Astrocyte of the spinal cord (primary cell): ENCODE measurements at places on chromosomes 12 and 14.

- no peak for DNase-seq
Measured at GRCh38 chr12:75798136-75798926, 233.2 kb downstream of the PHLDA1 start.

DNA sequence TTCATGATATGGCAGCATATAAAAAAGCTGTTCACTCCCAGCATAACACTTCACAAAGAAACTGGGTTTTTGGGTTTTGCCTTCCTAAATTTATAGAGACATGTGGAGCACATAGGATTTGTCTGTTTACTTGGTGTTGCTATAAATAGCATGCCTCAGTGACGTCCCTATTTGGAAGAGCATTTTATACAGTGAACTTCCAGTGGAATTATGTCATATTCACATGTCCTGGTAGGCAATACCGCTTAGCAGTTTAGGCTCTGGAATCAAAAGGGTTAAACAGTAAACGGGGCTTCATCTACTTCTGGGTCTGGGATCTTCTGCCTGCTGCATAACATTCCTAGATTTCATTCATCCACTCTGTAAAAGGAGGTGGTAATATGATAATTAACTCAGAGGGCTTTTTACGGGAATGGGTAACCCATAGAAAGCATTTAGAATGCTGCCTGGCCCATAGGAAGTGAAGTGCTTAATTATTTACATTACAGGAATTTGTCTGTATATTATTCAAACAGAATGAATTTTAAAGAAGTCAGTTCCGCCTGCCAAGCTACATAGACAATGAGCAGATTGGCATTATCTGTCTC, 396.1 kb downstream of the TMTC2 start:
- DNase-seq: no peak

DNA sequence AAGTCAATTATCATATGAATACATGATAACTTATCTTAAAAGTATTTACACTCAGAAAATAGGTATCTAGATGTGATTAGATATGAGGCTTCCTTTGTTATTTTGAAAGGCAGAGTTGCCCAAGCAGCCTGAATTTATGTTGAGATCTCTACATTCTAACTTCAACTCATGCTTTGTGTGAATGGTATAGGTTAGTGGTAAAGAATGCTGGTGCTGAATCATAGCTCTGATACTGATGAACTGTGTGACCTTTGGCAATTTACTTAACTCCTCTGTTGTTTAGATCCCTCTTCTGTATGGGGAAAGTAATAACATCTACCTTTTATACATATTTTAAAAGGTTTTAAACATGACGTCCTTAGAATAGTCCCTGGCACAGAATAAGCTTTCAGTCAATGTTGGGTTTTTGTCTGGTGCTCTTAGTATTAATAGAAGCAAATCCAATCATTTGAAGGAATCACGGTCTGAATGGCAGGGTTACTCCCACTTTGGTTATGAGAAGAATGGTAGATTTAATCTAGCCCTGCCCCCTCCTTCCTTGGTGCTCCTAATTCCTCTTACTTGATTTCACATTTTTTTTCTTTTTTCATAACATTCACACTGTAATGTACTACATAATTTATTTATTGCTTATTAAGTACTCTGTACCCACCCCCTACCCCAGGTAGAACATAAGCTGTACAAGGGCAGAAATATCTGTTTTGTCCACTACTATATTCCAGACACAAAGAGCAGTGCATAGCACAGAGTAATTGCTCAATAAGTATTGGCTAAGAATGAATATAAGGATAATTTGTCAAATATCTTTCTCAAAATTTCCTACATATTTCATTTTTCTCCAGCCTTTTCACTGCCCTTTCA, 203.3 kb upstream of the KRR1 start:
- DNase-seq: no peak

- DNase-seq: peak; percentile 36
Measured at GRCh38 chr12:118060301-118061010, 523 bp downstream of the WSB2 start.

GRCh38 chr14:100048786-100049185, 16.4 kb upstream of the EVL start:
- no peak for DNase-seq

DNA sequence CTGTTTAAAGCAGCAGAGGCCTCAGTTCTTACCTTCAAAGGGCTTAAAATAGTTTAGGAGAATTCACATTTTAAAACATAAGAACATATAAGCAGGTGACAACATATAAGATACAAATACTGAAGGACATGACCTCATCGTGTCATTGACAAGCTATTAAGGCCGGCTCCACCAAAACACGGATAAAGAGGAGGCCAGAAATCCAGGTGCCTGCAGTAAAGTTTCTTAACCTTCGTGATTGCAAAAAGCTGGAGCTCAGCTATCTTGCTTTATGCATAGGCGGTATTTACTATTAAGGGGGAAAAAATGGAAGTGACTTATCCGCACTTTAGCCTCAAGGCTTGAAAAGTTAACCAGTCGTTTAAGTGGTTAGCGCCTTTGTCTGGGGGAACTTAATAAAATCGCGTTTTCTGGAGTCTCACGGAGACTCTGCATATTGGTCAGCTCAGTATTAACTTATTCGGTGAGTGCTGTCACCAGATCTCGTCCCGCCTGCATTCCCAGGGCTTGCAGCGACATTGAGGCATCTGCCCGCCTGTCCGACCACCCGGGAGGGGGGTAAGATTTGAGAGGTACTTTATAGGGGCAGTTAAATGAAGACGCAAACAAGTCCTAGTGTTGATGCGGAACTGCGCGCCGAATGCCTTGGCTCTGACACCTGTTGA, 1.1 kb upstream of the SP1 start:
- no peak for DNase-seq

GRCh38 chr12:80625051-80625450, 82.4 kb upstream of the MYF6 start:
- DNase-seq: peak; percentile 5

GRCh38 chr14:24146453-24146977, at the start of gene PSME2:
TSS of gene PSME2 (minus strand) at chr14:24146610. CDS start at chr14:24146581, 29 bp downstream.
- peak; percentile 99 for DNase-seq

- DNase-seq: no peak
Measured at GRCh38 chr12:79871621-79872020, 63.3 kb downstream of the PPP1R12A start.

DNA sequence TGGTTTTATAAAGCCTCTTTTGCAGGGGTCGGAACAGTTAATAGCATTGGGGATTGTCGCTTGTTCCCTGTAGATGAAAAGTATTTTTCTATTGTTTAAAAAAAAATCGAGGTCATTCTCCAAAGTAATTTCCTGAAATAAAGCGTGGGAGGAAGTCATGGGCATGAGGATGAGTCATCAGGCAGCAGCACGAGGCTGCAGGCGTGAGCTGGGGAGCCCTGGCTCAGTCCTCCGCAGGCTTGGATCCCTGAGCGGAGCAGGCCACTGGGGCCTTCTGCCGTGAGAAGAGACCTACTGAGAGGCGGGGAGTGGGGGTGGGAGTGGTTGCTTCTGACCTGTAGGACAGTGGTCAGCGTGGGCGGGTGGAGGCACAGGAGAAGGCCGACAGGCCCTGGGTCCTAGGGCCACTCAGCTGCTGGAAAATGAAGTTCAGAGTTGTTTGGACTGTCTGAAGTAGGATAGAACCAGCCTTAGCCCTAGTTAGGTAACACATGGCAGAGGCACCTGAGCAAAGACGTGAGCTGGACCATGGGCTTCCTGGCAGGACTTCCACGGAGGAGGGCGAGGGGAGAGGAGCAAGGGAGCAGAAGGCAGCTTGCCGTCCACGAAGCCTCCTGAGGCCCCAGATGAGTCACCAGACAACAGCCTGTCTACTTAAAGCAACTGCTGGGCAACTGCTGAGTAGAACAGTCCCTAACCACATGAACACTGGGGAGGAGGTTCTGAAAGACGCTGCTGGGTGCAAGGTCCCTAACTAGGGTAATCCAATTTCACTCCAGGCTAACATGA, 21.1 kb upstream of the LGALS3 start:
- peak; percentile 97 for DNase-seq

GRCh38 chr12:6092784-6093722, 31.4 kb downstream of the VWF start:
- peak; percentile 91 for DNase-seq

DNA sequence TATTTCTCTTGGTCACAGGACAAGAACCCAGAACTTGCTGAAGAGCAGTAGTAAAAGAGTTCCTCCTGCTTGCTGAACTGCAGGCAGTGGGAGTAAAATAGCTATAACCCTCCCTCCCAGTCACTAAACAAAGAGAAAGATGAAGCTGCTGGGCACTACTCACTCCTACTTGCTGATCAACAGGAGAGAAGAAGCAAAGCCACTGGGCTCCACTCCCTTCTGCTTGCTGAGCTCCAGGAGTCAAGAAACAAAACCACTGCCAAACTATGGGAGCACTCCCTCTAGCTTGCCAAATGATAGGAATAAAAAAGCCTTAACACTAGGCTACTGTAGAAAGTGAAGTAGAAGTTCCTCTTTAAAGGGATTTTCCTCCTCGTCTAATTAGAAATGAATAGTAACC, 155.3 kb downstream of the RASSF9 start:
- DNase-seq: no peak

DNA sequence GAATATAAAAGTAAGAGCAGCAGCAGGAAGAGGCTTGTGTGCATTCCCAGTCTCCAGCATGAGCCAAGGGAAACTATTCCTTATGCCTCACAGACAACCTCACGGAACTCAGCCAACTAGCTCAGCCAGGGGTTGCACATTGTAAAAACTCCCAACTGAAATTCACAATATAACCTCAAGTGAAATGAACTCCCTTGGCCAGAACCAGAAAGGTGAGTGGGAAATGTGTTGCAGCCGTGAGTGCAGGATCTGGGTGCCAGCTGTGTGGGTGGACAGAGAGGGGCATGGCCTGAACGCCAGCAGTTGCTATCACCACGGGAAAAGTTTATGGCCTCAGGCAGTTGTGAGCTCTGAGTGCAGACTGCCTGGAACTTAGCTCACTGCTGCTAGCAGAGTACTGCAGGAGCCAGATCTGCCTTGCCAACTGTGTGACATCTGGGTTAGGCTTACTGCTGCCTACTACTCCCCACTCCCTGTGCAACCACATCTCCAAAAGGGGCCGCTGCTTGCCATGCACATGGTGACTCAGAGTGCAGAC, 2.3 kb upstream of the CLEC1A start:
- DNase-seq: peak; percentile 44

GRCh38 chr12:132398386-132398991, 69.1 kb upstream of the GALNT9 start:
- DNase-seq: no peak

- no peak for DNase-seq
Measured at GRCh38 chr12:14643251-14643650, 53.1 kb downstream of the GUCY2C start.

DNA sequence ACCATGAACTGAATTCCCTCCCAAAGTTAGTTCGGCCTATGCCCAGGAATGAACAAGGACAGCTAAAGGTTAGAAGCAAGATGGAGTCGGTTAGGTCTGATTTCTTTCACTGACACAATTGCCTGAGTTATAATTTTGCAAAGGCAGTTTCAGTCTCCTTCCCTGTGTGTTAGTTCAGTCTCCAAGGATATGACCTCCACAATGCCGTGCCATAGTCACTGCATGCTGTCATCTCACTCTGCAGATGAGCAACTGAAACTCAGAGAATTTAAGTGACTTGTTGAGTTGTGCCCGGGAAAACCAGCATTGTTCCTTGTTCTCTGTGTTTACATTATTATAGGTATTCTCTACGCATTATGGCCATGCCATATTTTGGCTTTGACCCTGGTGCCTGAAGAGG, 10.1 kb upstream of the SERPINA1 start:
- DNase-seq: no peak

GRCh38 chr14:92603309-92604242, 90.0 kb downstream of the RIN3 start:
- DNase-seq: peak; percentile 93

DNA sequence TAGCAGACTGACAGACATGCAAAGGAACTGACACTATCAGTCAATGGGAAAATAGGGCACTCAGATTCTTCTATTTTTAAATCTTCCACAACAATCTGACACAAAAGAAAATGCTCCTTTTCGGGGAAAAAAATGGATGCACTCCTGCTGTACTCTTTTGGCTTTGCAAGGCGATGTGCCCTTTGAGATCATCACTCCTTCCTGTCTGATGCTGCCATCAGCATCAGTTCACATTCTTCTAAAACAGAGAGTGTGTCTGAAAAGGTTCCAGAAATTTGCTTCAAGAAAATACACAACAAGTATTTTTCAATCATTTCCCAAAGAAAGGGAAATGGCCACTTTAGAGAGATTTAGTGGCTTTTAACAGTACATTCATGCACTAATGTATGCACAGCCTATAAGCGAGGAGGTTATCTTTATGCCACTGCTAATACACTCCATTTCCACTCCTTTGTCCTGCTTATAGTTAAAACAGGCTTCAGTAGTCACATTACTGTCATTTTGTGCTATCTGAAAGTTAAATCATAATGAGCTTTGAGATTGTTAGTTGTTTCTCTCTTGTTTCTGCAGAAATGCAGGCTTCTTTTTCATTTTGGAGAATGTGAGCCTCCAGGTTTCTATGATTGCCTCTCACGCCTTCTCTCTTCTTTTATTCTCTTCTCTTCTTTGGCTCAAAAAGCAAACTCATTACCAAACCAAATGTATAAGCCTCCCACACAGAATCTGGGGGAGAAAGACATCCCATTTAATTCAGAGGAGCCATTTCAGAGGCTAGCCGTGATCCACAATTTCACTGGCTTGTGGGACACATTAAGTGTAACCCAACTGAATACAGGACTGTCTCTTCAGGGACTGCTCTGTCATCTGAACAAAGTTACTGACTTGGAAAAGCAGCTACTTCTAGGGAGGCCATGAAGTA, 110.9 kb upstream of the CCDC196 start:
- no peak for DNase-seq

DNA sequence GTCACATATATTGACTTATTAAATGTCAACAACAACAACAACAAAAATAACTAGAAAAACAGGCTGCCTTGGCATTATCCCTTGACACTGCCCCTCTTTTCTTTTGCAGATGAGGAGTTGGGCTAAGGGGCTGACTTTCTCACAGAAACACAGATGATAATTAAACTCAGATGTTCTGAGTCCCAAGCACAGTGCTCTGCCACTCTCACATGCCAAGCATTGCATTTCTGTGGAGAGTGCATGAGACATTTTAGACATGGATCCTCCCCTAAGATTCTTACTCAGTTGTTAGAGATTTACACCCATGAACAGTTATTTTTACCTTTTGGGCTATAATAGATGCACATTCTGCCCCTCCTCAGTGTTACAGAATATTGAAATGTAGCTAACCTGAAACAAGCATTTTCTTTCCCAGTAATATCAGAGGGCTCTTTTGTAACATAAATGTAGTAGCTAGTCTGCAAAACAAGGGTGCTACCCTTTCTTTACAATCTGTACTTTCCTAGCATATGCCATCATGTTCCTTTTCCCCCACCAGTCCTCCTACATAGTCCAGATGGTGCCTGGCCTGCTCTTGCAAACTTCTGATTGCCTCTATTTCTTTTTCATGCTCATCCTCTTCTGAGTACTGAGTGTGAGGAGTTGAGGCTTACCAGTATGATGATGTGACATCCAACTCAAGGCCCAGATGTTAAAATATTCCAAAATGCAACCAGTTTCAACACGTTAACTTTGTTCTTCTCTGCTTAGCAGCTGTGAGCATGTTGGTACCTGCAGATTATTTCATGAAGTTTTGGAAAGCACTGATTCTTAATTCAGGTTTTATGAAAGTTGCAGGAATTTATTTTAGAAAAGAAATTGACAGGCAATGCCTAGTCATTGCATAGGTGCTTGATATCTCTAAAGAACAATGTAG, 125.0 kb upstream of the ATP2B1 start:
- DNase-seq: no peak

- DNase-seq: no peak
Measured at GRCh38 chr12:55829967-55830600, 697 bp upstream of the DNAJC14 start.
